ENCODE measurements at places on chromosomes 1 and 21.

DNA sequence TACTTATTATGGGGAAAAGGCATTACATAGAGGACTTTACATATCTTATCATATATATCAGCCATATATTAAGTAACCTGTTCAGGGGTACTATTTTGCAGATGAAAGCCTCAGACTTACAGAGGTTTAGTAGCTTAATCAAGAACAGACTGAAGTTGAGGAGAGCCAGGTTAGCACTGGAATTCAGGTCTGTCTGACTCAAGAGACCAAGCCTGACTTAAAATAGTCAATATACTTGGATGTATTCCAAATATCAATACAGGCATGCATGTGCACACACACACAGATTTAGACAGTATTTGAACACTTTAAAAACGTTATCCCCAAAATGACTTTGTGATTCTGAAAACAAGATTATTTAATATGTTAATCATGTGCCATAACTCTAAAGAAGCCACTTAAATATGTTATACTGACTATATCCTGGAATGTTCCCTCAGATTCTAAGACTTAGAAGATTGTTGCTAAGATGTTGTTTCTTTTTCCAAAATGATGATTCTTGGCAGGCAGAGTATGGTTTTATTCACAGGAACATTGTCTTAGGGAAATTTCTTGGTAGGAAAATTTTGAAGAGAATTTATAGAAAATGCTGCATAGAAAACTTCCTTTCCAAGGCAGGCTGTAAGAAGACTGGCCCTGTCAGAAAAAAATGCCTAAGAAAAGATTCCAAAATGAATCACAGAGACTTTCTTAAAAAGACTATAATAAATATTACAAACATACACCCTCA, 61.6 kb downstream of the ADAMTS1 start:
- DNase-seq, result no peak

DNA sequence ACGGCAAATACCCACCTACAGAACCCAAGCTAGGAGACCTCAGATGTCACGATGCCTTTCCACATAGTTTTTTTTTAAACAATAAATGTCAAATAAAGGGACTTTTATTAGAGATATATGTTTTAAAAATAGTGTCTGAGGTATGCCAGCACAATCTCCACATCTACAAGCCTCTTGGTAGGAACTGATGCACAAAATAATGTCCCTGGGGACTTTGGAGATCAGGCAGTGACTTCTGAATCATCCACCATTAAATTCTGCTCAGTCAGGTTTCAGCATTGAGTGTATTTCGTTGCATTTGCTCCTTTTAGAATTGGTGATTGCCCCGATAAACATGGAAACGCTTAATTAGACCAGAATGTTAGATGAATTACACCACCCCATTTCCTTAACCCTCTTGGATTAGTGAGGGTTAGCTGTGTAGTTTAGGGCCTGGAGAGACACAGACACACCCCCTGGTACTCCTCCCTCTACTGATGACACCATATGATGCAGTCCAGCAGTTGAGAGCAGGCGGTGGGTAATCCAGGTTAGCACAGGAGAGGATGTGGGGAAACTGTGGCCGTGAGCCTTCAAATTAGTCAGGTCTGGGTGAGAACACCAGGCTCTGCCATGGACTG, 33.6 kb downstream of the LGR6 start:
- peak; percentile 34 for DNase-seq

DNA sequence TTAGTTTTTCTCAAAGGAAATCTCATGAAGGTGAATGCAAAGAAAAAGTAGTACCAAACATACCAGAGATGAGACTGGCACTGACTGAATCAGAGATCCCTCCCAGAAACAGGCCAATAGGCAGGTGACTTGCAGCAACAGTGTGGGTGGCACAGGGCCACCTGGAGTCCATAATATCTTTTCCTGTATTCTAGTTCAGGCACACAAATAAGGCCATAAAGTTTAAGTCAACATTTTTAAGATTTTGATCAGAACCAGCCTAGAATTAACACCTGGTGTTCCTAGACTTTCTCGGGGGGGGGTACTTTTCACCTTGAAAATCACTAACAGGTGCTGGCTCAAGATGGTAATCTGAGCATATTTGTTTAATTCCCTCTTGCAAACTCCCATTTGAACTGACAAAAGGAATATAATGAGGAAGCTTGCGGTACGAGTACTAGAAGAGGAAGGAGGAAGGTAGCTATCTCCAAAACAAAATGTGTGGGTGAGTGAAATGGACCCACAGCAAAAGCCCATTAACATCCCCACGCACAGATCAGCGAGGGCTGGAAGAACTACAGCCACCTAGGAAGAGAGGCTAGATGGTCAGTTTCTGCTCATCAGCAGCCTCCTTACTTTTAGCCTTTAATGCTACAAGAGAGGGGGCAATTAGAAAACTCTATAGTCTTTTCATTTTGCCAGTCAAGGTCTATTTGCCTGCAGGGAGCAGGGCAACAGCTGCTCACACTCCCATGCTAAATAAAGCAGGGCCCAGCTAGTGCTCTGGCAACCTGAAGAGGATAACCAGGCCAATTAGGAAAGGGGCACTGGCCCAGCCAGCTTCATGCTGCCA, 18.9 kb downstream of the SDE2 start:
- no peak for DNase-seq

DNA sequence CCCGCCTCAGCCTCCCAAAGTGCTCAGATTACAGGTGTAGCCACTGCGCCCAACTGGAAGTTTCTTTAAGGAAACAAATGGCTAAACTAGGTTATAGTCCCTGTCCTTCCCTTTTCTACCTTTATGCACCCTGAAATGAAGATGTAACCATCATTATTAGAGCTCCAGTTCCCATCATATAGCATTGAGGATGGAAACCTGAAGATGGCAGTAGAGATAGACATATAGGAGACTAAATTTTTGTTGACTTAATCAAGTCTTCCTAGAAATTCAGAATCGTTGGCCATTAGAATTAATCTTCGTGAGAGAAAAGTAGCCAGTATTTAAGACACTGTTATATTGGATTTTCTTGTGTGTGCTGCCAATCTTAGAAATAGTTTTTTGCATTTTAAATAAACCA, 1016.3 kb upstream of the NCAM2 start:
- no peak for DNase-seq

- DNase-seq, result peak; percentile 57
Measured at GRCh38 chr1:237677979-237678378, 212.7 kb downstream of the ZP4 start.

GRCh38 chr1:241762713-241763339, 85.2 kb upstream of the EXO1 start:
- DNase-seq, result no peak

GRCh38 chr1:83796409-83796808, 202.5 kb downstream of the TTLL7 start:
- peak; percentile 73 for DNase-seq

DNA sequence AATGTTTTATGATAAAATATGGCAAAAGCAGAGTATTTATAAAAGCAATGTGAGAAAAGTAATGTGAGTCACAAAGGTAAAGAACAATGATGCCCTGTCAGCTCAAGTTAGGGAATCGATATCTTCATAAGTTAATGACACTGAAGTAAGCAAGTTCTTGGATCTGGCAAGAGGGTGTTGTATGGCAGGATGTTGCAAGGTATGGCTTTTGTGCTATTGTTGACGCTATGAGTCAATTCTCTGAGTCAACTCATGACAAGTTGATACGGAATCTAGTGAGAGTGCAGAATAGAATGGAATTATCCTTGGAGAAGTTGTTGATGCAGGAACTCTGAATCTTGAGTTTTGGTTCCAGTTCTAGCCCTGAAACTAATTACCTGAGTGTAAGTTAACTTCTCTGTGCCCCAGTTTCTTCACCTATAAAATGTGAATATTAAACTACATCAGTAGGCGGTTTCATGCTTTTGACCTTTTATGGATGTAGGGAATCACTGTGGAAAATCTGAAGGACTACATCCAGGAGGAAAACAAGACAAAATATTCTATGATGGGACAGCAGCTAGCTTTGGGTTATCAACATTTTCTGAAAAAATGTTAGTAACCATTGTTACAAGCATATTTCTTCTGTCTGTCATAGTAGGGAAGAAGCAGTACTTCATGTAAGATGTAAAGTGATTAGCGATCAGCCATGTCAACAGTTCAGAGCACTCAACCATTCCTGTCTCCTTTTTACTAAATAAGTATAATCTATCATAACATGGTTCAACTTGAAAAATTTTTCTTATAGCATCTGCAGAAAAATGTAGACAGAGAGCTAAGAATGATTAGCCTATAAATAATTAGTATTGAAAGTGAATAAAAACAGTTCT, 96.9 kb downstream of the ATP6V1G3 start:
- peak; percentile 90 for DNase-seq

DNA sequence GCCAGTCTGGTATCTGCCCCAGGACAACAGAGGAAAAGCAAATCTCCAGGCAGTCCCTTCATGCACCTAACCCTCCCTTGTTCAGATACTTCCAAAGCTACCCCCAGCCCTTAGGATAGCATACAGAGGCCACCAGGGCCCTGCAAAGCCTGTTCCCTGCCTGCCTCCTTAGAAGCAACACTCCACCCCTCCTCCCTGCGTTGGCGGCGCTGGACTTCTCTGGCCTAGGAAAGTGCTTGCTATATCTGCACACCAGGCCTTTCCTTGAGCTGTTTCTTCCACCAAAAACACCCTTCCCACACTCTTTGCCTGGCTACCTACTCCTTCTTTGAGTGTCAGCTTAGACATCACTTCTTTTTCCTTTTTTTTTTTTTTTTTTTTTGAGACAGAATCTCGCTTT, 61.3 kb downstream of the GRIK3 start:
- DNase-seq, result no peak

GRCh38 chr1:41532206-41532975, 47.9 kb upstream of the EDN2 start:
- no peak for DNase-seq

GRCh38 chr1:205128050-205128449, 6.3 kb upstream of the RBBP5 start:
- DNase-seq, result no peak

DNA sequence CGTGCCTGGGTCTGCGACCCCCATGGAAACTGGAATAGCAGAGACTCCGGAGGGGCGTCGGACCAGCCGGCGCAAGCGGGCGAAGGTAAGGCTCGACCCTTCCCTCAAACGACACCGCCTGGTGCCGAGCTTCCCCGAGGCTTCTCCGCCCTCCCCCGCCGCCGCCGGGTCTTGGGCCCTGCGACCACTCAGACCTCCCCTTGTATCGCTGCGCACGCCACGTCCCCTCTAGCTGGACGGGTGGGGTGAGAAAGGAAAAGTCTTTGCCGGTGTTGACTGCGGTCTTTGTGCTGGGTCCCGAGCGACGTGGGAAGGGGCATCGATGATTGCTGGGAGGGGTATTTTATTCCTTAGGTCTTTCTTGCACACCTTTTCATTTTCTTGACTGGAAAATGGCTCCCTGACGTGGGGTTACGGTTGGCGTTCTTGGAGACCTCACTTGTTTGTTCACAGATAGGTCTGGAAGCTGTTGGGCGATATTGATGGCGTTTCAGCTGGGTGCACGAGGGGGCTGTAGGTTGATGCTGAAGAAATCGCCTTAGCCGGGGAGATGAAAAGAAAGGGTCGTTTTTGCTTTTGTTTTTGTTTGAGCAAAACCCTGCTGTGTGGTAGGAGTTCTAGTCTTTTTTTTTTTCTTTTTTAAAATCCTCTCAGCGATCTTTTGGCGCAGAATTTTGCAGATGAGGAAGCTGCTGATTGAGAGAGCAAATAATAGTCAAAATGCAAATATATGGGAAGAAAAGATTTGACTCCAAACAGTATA, 776 bp downstream of the KDM1A start:
- DNase-seq, result no peak

DNA sequence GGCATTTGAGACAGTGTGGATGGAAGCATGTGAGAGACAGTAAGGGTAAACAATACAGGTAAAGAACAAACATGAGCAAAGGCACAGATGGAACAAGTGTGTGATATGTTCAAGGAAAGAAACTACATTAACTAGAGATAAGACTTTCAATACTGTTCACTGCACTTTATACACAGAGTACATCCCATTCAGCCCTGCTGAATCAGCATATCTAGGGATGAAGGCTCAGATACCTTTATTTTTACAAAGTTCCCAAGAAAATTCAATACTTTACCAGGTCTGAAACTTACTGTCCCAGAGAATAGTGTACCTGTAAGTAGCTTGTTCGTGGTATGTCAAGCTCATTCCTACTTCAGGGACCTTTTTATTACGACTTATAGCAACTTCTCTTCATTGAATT, 122.5 kb downstream of the LHX4 start:
- no peak for DNase-seq

- DNase-seq, result peak; percentile 41
Measured at GRCh38 chr1:229209816-229210215, 61.1 kb upstream of the RAB4A start.

DNA sequence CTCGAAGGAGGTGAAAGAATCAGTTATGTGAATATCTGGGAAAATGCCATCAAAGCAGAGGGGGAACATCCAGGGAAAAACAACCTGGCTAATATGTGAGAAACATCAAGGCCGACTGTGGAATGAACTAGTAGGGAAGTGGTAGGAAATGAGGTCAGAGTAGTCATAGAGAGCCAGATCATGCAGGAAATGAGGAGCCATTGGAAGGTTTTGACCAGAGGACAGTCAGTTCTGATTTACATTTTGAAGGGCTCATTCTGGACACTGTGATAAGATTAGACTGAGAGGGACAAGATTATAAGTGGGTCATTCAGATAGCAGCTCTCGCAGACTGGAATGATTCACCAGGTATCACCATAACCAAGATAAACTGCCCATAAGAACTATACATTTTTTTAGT, 63.7 kb downstream of the SYT14 start:
- DNase-seq, result no peak

DNA sequence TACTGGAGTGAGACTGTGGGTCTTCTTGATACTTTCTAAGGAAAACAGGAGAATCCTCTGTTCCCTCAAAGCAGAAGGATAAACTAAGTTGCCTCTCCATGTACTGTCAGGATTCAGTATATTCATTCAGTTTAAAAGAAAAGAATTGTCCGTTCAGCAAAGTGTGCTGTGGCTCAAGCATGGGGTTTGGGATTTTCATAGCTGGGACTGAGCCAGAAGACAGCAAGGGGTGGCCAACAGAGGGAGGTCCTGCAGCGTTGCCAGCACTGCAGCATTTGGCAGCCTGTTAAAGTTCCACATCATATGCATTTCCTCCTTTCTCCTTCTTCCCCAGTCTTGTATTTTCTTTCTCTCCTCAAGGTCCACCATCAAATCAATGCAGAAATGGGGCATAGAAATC, 75.1 kb downstream of the DTL start:
- peak; percentile 74 for DNase-seq

- no peak for DNase-seq
Measured at GRCh38 chr1:56287721-56288120, 291.6 kb downstream of the PLPP3 start.

GRCh38 chr1:110481968-110482623, 31.1 kb downstream of the PROK1 start:
- no peak for DNase-seq

GRCh38 chr1:70486676-70487458, 75.8 kb downstream of the CTH start:
- peak; percentile 81 for DNase-seq

DNA sequence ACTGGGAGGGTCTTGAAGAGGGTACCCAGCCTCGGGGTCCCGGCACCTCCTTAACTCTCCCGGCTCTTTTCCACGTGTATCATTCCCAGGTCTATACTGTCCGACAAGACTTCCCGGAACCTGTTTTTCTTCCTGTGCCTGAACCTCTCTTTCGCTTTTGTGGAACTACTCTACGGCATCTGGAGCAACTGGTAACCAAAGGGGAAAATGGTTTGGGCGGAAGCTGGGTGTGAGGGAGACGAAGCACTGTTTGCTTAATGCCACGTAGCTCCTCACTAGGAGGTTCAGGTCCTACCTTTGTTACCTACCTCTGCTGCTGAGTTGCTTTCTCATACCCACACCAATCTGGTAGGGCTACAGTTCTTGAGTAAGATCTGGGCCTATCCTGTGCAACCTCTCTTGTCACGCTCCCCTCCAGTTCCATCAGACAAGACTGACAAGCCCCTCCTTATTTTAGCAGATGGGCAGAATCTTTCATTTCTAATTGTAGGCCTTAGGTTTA, 642 bp downstream of the SLC30A7 start:
- DNase-seq, result peak; percentile 42
